NCI-H1092 treated with DMSO at 0.1 percent for 48 hours (cell line): ENCODE measurements at places on chromosomes 7 and 10.
A peak's percentile ranks its signal among the peaks of the same experiment; 100 is the strongest.

- DNase-seq = peak; percentile 45
These were observed 697.6 kb upstream of the GALNT17 start for GRCh38 chr7:70434376-70434775.

DNA sequence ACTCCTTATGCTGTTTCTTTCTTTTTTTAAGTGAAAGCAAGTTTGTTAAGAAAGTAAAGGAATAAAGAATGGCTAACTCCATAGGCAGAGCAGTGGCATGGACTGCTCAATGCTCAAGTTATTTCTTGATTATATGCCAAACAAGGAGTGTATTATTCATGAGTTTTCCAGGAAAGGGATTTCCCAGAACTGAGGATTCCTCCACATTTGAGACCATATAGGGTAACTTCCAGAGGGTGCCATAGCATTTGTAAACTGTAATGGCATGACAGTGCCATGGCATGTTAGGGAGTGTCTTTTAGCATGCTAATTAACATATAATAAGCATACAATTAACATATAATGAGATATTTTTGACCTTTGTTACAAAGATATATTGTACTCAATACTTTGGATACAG is 1034.5 kb upstream of the PHF14 start:
- no peak for DNase-seq

- no peak for DNase-seq
These were observed 15.9 kb upstream of the FAS start for GRCh38 chr10:88974446-88975376.

DNA sequence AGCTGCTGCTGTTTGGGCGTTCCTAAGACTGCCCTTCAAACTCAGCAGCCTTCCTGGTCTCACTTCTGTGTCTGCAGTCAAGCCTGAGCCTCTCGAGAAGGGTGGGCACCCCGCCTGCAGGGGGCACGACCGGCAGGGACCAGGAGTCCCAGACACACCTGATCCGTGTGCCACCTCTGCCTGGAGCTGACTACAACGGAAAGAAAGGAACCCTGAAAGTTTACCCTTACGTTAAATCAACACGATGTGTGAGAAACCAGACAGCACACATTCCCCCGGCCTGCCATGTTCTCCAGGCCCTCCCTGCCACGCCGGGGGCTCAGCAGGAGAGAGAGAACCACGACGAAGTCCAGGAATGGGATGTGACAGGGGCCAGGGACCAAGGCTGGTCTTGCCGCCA is 5.0 kb downstream of the MAD1L1 start:
- no peak for DNase-seq

DNA sequence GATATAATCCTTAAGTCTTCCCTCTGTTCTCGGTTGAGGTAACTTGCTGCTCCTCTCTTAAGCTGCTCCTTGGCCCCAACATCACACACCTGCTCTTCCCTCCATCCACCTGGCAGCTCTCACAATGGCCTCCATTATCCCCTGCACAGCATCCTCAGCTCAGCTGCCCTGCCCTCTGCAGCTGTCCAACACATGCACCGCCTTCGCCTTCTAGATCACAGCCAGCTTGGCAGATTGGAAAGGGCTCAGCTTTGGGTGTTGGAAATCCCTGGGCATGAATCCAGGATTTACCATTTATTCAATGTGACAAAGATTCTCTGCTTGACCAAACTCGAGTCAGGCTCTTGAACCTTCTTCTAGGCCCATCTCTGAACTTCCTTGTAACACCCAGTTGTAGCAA is 20.6 kb downstream of the RGR start:
- DNase-seq = peak; percentile 42

DNA sequence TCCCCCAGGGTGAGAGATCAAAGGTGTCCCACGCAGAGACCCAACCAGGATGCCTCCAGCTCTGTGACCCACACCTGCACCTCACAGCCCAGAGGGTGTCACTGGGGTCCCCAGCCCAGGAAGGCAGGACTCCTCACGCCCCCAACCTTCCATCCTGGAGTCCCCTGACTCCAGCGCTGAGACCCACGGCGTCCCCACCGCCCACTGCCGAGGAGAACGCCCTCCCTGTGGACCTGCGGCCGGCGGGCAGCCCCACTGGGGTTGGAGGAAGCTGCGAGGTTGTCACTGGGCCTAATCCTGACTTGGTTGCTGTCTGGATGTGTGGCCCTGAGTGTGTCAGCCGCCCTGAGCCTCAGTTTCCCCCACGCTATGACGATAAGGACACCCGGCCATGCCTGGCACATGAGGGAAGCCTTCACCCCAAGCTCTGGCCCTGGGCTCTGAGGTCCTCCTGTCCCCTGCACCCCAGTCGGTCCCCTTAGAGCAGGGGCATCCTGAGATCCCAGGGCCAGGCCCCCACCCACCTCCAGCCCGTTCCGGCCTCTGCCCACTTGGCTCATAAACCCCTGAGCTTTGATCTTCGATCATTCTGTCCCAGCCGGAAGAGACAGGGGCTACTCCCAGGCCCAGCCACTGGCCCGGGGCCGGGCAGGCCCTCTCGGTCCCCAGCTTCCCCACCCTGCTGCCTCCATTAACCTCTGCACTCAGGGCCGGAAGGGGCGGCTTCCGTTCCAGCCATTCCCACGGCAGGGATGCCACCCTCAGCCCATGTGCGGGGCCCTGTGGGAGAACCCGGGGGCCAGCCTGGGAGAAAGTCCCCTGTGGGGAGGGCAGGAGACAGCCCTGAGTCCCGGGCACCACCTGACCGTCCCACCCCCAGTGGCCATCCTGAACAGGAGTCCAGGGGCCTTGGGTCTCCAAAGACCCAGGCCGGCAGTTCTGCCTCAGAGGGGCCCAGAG is 113.2 kb downstream of the MICALL2 start:
- no peak for DNase-seq

DNA sequence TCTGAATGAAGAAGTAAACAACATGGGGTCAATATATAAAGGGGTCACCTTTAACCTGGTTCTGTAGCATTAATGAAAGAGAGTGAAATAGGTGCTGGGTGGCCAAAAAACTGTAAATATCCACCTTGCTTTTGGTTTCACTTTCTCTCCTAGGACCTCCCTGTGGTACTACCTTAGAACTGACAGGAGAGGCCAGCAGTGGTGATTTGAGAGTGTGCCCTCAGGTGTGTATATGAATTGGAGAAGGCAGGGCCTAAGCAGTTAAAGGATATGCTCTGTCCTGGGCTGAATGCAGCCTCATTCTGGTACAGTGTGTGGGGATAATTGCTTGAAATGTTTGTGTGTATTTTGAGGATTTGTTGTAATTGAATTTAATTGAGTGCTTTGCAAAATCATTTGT is 62.0 kb downstream of the BBS9 start:
- no peak for DNase-seq

DNA sequence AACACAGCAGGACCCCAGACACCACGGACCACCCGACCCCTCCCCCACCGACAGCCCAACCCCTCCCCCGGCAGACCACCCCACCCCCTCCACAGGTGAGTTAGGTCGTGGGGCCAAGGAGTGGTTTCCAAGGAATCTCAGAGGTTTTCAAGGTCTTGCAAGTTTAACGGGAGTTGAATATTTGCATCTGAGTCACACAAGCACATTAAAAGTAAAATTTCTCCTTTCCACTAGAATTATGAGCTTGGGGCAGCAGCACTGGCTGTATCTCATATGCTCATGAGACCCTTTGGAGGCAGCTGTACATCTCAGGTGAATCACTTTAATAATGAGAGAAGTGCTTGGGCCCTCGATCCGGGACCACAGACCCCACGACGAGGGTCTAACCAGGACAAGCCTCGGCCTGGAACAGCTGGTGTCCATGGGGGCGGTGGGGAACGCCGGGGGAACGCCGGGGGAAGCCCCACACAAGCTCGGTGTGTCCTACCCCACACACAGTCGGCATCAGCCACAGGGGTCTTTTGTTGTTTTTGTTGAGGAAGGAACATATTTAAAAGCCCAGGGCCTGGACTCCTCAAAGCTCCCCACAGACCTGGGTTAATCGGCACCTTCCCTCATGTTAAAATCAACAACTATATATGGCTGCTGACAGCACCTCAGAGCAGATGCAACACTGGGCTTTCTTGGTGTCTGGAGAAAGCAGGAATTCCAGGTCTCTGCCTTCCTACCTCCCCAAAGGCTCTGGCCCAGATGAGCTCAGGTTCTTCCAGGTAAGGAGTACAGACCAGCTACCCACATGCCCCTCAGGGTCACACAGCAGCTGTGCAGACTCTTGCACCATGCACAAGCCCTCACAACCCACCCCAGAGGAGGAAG is 130.3 kb downstream of the DIP2C start:
- no peak for DNase-seq

DNA sequence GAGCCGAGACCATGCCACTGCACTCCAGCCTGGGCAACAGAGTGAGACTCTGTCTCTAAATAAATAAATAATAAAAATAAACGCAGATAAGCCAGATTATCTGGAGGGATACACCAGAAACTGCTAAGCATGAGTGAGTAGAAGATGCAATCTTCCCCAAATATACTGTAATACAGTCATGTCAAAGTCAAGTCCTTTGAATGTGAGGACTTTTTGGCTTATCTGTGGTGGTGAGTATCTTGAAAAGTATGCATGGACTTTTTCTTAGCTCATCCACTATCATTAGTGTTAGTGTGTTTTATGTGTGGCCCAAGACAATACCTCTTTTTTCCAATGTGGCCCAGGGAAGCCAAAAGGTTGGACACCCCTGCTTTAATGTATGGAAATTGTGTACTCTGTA is 44.7 kb upstream of the PITRM1 start:
- DNase-seq = no peak
